ENCODE measurements at places on chromosomes 16 and 17.

DNA sequence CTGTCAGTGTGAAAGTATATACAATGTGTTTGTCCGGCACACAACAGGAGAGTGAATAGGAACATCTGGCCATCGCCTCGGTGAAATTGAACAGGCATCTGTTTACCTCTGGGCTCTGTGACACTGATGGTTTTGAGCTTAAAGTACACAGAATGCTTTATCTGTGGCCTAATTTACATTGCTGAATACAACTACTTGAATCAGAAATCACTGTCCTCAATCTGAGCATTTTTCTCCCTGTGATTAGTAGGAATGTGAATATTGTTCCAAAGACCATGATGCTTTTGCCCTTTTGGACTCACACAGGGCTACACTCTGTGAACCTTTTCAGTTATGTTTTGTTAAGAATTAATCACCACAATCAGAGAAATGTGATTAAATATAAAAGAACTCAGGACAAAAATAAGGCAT, 323.0 kb upstream of the TBX2 start:
- no peak for DNase-seq

DNA sequence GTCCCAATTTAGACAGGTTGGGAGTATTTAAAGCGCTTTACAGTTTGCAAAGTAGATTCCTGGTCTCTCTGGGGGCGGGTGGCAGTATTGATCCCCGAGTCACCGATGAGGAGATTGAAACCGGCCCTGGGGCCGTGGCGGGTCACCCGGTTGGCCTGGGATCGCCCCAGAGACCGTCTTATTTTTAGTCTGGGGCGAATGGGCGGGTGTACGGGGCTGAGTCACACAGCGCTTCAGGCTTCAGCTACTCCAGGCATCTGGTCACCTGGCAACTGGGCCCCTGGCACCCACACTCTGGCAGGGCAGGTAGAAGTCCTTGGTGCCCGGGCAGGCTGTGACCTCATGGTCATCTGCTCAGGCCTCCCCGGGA, 669 bp downstream of the MIEF2 start:
- no peak for DNase-seq

- DNase-seq, result no peak
These were observed 216.2 kb upstream of the ASIC2 start for GRCh38 chr17:33509331-33509730.

- no peak for DNase-seq
These were observed 16.5 kb downstream of the NMT1 start for GRCh38 chr17:45077643-45078042.

DNA sequence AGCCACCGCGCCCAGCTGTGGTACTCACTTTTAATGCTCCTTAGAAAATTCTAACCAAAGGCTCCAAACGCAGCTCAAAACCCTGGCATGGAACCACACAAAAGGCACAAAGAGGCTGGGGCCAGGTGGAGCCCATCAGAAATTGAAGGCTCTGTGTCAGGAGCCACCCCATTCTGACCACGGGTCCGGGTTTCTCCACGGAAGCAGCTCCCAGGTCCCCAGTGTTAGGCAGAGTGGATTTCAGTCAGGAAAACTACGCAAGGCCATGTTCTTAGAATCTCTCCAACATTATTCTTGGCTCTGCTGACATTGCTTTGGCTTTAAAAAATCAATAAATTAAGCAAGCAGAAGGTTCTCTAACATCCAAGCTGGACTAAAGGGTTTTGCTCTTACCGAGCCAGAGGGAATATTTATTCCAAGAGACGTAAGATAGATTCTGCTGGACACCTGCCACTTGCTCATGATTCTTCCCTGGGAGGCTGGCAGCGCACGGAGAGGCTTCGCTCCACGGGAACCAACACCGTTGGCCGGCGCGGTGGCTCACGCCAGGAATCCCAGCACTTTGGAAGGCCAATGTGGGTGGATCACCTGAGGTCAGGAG, 93.5 kb downstream of the NXN start:
- no peak for DNase-seq

All from globus pallidus (tissue), 1 donor.